ENCODE measurements at places on chromosomes 16 and 17.

GRCh38 chr17:35175638-35176415 lies 18.4 kb downstream of the SLC35G3 start:
- DNase-seq, result no peak

- DNase-seq, result no peak
These were observed 89.5 kb downstream of the CDH11 start for GRCh38 chr16:65032387-65032786.

- no peak for DNase-seq
These were observed 106.4 kb upstream of the TOB1 start for GRCh38 chr17:50972577-50972976.

DNA sequence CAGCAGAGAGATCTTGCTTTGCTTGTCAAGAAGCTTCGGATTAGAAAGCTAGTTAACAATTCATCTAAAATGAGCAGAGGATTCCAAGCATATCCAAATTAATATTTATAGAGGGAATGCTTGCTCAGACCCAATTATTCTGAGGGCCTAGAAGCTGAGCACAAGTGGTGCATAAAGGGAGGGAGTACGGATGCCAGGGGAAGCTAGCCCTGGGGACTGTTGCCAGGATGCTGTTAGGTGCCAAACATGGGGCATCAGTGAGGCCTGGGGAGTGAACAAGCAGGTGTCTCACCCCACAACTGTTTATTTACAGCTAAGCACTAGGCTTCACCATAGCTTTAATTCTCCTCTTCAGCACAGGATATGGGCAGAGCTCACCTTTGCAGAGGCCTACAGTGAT lies 684.1 kb upstream of the C16orf82 start:
- no peak for DNase-seq

GRCh38 chr17:1629504-1630310 lies 1.1 kb upstream of the SLC43A2 start:
- DNase-seq, result peak; percentile 48

DNA sequence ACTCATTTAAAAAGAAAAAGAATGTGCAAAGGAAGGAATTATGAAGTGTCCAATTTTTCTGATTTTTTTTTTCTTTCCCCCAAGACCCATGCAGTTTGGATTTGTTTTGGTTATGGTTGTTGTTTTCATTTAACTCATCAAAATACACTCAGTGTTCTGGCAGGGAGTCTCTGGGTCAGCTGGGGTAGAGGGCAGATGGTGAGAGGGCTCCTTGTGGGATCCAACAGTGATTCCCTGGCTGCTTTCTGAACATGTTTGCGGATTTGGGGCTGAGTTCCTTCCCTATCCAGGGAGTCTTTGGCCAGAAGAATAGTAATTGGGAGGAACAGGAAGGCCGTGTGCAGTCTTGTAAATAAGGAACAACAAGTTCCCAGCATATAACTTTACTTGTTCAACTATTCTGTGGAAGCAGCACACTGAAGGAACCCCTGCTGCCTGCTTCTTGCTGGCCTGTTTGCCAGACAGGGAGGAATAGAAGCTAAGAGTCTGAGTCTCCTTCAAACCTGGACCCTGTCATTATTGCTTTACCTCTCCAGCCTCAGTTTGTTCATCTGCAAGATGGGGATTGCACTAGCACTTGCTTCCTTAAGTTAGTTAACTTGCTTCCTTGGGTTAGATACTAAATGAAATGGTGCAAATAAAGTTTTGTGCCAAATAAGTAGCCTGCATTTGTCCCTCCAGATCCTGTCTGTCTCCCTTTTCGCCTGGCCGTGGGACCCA lies 32.1 kb downstream of the C17orf67 start:
- no peak for DNase-seq

- no peak for DNase-seq
These were observed 51.9 kb downstream of the PLCG2 start for GRCh38 chr16:81830845-81831540.

DNA sequence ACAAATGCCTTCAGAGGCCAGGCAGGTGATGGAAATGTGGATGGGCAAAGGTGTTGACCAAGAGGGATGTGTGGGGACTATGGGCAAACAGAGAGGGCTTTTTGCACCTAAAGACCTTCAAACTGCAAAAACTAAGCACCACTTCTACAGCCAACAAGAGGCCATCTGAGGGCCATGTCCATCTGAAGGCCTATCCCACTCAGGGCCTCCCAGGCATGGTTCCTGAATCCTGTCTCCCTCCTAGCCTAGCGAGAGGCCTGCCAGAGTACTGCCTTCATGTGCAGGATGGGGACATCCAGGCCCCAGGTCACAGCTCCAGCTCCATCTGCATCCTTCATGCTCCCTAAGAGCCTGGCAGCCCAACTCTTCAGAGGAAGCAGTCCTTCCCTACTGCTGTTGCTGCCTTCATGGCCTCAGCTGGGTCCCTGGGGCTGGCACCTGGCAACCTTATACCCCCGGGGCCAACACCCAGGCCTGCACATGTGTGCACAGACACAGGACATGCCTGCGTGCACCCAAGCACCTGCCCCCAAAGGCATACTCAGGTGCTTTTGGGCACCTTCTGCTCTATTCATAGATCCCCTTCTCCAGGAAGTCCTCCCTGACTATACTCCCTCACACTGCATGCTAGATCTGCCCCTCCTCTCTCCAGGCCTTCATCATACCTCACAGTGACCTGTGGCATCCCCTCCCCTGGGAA lies 95.2 kb downstream of the C16orf78 start:
- no peak for DNase-seq

DNA sequence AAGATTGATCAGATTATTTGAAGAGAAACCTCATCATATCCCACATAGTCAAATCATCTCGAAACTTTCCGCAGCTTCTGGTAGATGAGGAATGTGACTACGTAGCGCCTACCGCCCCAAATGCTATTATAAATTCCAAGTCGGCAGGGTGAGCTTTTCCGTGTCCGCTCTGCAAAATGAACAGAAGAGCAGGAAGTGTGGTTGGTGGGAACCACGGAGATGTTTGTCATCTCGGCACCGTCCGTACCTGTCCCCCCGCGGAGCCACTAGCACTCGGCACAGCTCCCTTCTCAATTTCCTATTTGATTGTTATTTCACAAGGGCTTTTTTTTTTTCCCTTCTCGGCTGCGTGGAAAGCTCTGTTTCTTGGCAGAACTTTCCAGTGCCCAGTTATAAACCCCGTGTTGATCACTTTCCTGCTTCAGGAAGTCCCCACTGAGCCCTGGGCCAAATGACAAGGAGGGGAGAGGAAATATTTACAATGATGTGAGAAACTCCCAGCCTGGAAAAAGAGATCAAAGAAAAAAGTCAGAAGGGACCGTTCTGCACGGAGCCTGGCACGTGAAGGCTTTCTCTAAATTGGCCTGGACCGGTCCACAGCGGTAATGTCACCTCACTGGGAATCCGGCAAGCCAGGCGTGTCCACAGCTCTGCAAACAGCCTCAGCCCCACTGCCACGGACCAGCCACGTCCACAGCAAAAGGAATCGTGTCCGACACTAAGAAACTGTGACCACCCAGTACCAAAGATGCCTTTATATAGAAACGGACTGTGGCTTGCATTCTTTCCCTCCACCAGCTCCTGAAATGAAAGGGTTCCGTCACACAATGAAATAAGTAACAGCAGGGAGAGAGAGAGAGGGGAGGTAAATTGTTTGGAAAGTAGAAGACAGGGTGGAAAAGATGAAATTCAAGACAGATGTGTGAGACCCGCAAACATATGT lies 65.0 kb downstream of the MRM3 start:
- no peak for DNase-seq

DNA sequence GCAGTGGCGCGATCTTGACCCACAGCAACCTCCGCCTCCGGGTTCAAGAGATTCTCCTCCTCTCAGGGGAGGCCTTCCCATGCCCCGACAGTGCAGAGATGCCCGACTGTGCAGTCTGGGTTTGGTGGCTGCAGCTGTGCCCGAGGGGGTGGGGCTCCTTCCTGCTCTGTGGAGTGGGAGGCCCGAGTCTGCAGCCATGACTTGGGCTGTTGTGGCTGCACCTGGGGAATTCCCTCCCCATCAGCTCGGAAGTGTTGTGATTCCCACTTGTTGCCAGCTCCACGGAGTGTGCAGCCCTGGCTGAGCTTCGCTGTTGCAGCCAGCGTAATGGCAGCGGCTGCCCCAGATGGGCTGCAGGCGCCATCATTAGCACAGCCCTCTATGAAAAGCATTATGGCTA lies 66.4 kb upstream of the SMIM36 start:
- peak; percentile 40 for DNase-seq

GRCh38 chr17:56113486-56113885 lies 39.8 kb upstream of the ANKFN1 start:
- DNase-seq, result no peak

GRCh38 chr17:63995626-63996025 lies 2.5 kb upstream of the PRR29 start:
- no peak for DNase-seq

- no peak for DNase-seq
These were observed 228.2 kb upstream of the GSE1 start for GRCh38 chr16:85384833-85385462.

DNA sequence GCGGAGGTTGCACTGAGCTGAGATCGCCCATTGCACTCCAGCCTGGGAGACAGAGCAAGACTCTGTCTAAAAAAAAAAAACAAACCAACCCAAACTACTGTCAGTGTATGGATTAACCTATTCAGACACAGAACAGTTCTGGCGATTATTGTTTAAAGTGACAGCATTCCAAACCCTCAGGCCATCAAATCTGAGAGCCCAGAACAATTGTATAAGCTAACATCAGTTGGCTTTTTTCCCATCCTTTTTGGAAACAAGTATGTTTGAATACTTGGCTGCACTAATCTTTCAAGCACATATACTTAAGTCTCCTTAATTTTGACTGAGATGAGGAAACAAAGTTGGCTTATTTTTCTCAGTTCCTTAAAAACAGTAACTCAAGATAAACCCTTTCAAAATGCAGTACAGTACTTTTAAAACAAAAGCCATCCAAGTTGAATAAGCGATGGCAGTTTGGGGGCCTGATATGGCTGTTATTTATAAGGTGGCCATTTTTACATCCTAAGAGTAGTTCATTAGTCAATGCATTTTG lies 1.4 kb downstream of the ZSWIM7 start:
- no peak for DNase-seq

DNA sequence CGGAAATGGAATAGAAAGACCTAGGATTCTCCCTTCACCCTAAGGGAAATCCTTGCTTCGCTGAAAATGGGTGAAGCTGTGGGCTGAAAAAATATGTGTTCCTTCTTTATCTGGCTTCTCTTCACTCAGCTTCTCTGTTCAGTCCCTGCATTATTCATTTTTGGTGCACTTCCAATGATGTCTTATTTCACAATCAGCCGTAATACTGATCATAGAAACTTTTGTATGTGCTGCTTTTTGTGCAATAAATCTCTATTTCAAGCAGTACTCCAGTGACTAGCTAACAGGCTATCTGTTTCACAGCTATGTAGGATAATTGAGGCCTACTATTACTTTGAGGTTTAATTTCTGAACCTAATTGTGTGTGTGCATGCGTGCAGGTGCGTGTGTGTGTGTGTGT lies 144.6 kb downstream of the FOXL1 start:
- no peak for DNase-seq

GRCh38 chr17:38702916-38703741 lies 1.9 kb upstream of the MLLT6 start:
- peak; percentile 5 for DNase-seq

- peak; percentile 81 for DNase-seq
These were observed 16.2 kb downstream of the SOCS3 start for GRCh38 chr17:78343543-78344201.

DNA sequence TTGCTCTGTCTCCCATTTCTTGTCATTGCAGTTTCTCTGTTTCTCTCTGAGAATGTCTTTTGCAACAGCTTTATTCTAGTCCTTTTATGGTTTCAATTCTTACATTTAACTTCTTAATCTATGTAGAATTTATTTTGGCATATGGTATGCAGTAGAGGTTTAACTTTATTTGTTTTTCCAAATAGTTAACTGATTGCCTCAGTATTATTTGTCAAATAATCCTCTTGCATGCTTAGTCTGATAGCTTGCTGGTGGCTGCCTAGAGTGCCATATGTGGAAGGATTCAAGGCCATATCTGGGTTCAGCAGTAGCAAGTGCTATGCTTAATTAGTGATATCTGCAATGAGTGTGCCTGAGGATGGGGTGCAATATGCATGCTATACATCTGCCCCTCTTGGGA lies 6.9 kb downstream of the SNTB2 start:
- no peak for DNase-seq

- no peak for DNase-seq
These were observed 30.2 kb upstream of the ABCA3 start for GRCh38 chr16:2370721-2371120.

- DNase-seq, result no peak
These were observed 15.1 kb downstream of the SNX11 start for GRCh38 chr17:48122665-48123045.

DNA sequence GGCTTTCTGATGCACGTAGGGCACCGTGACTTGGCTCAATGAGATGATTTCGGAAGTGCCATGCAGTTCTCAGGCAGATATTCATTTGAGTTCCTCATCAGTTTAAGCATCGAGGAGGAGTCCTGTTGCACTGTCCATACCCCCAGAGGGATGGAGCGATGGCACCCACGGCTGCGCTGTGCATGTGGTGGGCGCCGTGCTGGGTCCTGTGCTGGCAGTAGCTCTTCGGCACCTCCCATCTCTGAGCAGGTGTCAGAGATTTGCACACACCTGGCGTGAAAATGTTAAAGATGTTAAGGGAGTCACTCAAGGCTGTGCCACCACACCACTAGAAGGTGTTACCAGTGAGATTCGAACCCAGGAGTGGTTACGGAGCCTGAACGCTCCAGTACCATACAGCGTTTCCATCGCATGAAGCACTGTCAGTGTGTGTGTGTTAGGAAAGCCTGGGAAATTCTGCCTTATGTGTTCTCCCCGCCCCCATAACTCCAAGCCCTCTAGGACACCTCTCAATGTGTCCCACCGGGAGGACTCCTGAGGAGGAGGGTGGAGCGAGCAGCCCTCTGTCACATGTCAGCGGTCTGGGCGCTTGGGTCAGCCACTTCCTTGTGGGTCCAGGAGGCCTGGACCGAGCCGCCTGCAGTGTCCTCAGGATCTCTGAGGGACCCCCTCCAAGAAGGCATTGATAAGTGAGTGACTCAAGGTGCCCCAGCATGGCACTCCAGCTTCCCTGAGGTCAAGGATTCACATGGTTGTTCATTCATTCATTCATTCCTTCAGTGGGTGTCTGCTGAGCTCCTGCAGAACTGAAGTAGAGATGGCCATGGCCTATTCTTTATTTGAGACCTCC lies 3.8 kb downstream of the MRC2 start:
- DNase-seq, result no peak

DNA sequence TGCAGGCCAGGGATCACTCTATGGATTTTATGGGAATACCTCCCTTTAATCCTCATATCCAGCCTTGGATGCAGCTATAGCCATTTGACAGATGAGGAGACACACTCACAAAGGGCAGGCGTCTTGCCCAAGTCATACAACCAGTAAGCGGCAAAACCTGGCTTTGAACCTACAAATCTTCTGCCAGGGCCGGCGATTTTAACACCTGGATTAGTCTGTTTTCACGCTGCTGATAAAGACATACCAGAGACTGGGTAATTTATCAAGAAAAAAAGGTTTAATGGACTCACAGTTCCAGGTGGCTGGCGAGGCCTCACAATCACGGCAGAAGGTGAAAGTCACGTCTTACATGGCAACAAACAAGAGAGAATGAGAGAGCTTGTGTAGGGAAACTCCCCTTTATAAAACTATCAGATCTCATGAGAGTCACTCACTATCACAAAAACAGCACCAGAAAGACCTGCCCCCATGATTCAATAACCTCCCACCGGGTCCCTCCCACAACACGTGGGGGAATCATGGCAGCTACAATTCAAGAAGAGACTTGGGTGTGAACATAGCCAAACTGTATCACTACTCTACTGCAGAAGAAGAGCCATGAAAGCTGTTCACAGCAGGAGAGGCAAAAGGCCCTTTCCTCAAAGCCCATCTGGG lies 67.5 kb downstream of the XYLT1 start:
- no peak for DNase-seq

- DNase-seq, result peak; percentile 25
These were observed 61.6 kb downstream of the TIMM22 start for GRCh38 chr17:1058423-1059130.
